NCI-H187 treated with DMSO at 0.1 percent for 48 hours (cell line): ENCODE measurements at places on chromosomes 5 and 9.

DNA sequence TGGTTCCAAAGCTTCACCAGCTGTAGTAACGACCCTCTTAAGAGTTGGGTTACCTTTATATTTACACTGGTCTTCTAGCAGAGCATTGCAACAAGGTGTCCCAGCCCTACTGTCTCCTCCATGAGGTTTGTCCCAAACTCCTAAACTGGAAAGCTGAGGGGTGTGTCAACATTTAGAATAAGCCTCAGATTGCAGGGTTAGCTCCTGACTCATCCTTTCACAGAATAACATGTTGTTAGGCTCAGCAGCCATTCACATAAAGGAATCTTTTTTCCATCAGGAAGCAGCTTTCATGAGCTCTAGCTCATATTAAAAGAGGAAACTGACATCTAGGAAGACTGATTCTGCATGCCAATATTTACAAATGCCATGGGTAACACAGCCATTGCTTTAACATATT is 238.7 kb downstream of the EFNA5 start:
- DNase-seq = no peak

GRCh38 chr5:125597338-125597737 is 825.9 kb upstream of the GRAMD2B start:
- DNase-seq = no peak

- DNase-seq = no peak
Observed at GRCh38 chr5:162372256-162372655, 304.7 kb downstream of the GABRG2 start.

DNA sequence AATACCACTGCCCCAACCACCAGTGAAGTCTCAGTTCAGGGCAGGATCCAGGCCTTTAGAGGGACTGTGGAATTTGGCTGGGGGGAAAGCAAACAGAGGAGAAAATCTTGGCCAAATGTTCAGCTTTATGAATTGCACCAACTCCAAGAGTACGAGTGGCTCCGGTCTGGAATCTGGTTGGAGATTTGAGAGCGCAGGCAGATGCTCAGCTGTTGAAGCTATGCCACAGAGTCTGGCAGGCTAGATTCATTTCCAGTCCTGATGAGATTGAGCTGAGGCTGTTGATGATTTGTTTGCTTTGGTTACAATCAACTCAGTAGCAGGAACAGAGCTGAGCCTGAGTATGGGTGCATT is 9.1 kb upstream of the HSPB3 start:
- DNase-seq = no peak

- no peak for DNase-seq
Observed at GRCh38 chr5:132489871-132490483, 596 bp downstream of the IRF1 start.

DNA sequence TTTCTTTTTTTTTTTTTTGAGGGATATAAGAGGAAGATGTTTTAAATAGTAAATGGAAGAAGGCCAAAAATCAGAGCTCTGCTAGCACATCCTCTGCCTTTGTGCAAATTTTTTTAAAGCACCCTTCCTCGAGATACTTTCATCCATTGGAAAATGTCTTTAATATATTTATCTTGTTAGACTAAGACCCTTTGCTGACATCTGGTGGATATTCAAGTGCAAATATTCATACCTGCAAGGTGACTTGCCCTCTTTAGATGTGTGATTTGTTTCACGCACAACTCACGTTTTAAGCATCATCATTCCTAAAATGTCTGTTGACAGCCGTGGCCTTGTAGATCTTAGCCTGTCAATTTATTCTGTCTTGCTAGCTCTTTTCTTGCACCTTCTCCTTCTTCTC is 258.5 kb downstream of the AGTPBP1 start:
- no peak for DNase-seq

DNA sequence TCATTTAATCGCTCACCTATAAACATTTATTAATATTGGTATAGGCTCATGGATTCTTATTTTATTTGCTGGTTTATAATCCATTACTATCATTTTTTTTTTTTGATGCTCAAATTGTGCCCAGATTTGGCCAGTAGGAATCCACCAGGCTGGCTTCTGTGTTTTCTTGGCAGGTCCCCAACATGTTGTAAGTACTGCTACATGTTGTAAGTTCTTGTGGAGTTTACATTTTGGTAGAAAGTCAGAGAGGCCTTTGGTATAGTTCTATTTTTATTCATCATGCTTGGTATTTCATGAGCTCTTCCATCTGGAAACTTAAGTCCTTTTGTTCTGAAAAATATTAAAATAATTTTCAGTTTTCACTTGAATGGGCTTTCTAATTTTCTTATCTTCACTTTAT is 47.1 kb downstream of the MAT2B start:
- DNase-seq = no peak

DNA sequence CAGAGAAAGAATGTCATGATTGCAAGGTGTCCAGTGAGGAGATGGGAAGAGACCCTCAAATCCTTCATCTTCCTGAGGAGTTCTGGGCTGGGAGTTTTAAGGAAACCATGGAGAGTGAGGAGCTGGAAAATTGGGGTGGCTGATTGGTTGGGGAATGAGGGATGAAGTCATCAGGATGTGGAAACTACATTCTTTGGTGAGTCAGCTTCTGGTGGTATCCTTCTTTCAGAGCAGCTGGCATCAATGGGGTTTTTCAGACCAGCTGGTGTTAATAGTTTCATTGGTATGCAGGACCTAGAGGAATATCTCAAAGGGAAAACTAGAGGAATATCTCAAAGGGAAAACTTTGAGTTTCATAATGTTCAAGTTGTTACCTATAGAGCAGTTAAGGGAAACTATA is 45.2 kb downstream of the RNF180 start:
- no peak for DNase-seq

- no peak for DNase-seq
Observed at GRCh38 chr5:155919126-155919525, 407.8 kb upstream of the SGCD start.

GRCh38 chr5:181164076-181164952 is 16.9 kb downstream of the OR2V2 start:
- DNase-seq = no peak

DNA sequence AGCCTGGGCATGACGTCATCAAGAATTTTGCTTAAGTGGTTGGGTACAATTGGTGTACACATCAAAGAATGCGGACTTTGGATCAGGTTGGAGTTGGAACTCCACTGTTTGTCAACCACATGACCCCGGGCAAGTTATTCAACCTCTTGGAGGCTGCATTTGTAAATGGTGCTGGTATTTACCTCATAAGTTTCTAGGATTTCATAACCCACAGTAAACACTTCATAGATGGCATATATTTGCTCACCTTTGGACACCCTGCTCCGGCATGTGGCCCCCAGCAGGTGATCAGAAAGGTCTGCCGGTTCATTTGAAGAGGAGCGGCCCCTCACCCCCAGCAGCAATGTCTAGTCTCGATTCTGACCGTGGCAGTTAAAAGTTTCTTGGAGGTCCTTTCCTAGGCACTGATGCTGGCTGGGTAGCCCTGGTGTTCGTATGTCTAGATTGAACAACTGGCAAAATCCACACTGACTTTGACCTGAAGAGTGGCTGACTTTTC is 60.6 kb downstream of the IL6ST start:
- DNase-seq = no peak

DNA sequence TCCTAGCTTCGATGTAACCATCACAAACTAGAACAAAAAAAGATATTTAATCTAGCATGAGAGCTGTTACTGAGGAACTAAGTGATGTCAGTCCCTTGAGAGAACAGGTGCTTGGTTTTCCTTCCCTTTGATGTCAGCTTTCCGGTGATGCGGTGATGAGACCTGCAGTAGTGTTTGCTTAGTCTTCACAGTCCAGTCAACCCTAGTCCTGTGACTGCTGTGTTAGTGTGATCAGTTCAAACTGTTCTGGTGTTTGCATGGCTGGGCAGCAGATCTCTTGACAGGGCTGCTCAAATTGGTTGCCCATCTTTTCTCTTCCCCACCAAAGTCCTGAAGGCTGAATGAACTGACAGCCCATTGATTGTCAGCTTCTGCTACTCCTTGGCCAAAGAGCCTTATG is 608.6 kb upstream of the DAB2 start:
- no peak for DNase-seq

- DNase-seq = no peak
Observed at GRCh38 chr5:139839232-139839815, 43.7 kb downstream of the PSD2 start.

GRCh38 chr5:33299621-33300208 is 141.1 kb upstream of the TARS1 start:
- no peak for DNase-seq

GRCh38 chr5:90093751-90094485 is 315.6 kb downstream of the CETN3 start:
- DNase-seq = no peak

- no peak for DNase-seq
Observed at GRCh38 chr5:111072949-111073682, 1.6 kb downstream of the TSLP start.

DNA sequence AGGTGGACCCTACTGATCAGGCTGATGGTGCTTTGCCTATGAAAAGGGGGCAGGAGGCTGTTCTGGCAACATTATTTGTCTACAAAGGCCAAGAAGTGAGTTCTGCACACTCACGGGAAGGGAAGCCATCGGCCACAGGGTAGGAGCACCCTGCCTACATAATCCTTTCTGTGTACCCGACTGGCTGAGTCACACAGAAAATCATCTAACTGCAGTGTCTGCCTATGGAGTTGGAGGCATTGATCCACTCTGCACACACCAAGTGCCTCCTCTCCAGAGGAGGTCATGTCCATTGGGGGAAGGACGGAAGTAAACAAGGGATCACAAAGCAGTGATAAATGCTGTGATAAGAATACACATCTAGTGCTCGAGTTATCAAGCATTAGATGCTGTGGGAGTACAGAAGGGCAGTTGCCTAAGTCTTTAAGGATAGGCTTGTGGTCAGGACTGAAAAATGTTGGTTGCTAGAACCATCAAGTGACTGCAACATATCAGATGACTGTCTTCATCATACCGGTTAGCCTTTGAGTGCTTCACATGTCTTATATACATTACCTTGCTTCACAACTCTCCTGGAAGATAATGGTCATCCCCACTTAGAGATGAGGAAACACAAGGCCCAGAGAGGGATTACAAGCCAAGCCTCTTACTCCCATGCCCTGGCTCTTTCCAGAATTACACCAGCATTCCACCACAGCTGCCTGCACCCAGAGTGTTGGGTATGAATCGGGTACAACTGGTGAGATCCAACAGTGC is 1.3 kb upstream of the SLC2A8 start:
- DNase-seq = no peak

DNA sequence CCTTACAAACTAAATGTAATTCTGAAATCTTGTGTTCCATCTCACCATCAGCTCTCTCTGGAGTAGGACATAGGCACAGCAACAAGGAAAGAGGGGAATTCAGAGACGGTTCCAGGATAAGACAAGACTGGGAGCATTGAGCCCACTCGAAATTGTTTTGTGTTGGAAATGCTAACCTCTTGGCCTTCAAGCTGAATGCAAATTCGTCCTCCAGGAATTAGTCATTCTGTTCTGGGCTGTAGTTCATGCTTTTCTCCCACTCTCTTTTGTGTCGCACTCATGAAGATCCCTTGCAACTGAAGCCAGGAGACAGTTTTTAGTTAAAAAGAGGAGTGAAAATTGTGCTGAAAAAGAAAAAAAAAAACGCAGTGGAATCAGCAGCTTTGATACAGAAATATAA is 121.7 kb upstream of the SEMA6A start:
- DNase-seq = no peak

DNA sequence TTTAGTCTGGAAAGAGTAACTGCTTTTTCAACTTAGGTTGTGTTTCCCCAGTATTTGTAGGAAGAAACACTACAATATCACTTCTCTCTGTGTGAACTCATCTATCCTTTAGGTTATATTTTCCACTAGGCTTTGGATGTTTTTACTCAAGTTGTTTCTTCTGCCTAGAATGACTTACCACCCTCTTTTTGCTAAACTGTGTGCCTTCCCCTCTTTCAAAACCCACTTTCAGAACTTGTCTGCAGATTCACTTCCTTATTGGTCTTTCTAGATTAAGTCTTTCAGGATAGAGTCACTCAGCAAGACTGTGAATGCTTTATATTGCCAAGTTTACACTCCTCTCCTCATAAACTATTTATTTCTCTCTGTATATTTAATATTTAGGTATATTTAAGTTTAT is 14.2 kb upstream of the CAST start:
- DNase-seq = no peak

DNA sequence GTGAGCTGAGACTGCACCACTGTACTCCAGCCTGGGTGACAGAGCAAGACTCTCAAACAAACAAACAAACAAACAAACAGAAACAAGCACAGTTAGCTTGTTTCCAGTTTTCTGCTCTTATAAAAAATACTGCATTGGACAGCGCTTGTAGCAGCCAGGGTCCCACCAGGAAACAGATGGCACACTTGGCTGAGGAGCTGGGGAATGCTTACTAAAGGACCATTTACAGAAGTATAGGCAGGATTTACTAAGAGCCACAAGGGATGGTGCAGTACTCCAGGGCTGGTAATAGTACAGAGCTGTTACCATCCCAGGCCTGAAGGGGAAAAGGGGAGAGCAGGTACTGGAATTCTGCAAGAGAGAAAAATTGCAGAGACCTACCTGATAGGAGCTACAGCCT is 5.2 kb upstream of the ANKS6 start:
- no peak for DNase-seq

GRCh38 chr5:55231029-55231918 is 2.1 kb downstream of the CCNO start:
- no peak for DNase-seq

GRCh38 chr5:177419046-177419445 is 7.4 kb upstream of the GRK6 start:
- no peak for DNase-seq

DNA sequence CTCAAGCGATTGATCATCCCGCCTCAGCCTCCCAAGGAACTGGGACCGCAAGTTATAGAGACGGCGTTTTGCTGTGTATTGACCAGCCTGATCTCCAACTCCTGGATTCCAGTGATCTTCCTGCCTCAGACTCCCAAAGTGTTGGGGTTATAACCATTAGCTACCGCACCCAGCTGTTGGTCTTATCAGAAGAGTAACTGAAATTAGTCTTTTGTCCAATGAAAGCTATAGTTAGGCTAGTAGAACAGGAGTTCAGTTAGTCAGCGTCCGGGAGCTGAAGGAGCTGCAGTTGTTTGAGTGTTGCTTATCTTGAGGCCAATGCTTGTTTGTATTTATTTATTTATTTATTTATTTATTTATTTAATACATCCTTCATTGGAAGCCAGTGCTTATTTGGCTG is 3.2 kb upstream of the MIGA2 start:
- no peak for DNase-seq

- no peak for DNase-seq
Observed at GRCh38 chr5:138078006-138078643, 5.7 kb upstream of the WNT8A start.

- DNase-seq = no peak
Observed at GRCh38 chr9:113246928-113247327, 25.6 kb downstream of the SLC31A1 start.
